ENCODE measurements at places on chromosomes 2 and 18.

DNA sequence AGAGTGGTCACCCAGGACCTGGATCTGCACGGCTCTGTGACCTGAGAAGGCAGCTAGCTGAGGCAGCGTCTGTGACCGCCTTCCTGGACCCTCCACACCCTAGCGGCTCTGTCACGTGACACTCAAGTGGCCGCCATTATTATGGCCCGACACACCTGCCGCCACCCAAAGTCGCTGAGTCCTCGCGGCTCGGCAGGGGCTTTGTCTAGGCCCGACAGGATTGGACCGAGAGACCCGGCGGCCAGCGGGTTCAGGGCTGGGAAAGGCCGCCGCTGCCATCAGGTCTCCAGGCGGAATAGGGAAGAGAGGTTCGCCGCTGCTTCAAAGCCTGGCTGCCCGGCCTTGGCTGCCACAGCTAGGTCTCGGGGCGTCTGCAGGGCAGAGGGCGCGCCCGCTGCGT, 1162.5 kb upstream of the LRRTM1 start:
- DNase-seq = no peak

- no peak for DNase-seq
These were observed 317.9 kb upstream of the VRK2 start for GRCh38 chr2:57728691-57729090.

DNA sequence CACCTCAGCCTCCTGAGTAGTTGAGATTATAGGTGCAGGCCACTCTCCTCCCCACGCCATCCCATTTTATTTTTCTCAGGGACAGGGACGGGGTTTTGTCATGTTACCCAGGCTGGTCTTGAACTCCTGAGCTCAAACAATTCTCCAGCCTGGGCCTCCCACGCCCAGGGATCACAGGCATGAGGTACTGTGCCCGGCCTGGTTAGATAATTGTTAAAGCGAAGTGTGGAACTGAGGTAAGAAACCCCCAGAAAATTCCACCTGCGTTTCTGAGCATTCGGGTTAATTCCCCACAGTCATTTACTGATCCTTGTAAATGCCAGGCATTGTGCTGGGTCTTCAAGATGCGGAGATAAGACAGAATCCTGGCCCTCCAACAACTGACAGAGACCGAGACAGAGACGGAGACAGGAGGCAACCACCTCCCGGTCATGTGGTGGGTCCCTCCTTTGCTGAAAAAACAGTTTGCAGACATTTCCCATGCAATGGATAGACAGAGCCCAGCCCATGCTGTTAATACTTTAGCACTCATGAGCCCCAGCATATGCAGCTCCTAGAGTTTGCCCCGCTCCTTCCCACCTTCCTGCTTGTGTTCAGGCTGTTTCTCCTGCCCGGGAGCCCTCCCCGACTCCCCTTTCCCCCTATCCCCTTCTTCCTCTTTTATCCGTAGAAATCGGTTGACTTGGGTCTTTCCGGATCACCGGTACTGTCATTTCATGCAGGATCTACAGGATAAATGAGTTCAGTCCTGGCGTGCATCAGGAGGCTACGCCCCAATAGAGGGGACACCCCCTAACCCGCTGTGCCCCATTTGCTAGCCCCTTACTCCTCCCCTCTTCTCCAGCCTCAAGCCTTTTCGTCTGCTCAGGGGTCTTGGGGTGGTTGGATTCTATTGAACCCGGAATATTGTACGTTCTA, 1.6 kb upstream of the RHOB start:
- no peak for DNase-seq

- no peak for DNase-seq
These were observed 508.5 kb downstream of the EPHA4 start for GRCh38 chr2:221063568-221063967.

DNA sequence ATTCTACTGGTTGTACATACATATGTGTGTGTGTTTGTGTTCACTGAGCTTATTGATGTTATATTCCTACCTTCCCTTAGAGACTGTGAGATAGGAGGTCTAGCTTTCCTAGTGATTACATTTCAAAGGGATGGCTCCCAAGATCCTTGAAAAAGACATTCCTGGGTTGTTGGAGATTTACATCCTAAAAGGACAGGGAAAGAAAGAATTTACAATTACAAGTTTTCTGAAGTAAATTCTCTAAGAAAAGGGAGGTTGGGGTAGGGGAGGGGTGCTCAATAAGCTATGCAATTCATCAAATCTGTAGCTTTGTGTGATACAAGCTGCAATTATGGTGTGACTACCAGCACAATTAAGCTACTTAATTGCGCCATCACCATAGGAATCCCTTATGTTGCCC, 284.3 kb downstream of the NUP35 start:
- DNase-seq = no peak

DNA sequence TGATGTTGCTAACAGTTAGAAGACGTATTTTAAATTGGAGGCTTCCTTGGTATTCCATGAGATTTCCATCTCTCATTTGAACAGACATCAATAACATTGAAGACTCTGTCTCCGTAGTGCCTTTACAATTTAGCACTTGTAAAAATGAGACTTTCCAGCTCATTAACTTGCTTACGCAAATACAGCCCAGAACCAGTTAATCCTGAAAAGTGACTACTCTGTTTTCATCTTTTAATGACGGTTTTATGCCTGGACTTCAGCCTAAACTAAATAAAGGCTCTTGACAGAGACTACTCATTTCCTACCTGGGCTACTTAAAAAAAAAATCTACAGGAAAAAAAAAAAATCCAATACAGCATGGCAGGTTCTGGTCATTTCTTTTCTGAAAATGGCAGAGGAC, 148.6 kb downstream of the LRATD1 start:
- no peak for DNase-seq

GRCh38 chr2:26628561-26629345, 12.4 kb downstream of the CIB4 start:
- DNase-seq = no peak

- DNase-seq = no peak
These were observed 467.2 kb downstream of the NRXN1 start for GRCh38 chr2:50564766-50565165.
